Stimulated activated CD8-positive, alpha-beta memory T cell treated with anti-CD3 and anti-CD28 coated beads, Interleukin-7, amount 100 ng/mL, for 24 hours (primary cell): ENCODE measurements at places on chromosomes 5 and 9.

DNA sequence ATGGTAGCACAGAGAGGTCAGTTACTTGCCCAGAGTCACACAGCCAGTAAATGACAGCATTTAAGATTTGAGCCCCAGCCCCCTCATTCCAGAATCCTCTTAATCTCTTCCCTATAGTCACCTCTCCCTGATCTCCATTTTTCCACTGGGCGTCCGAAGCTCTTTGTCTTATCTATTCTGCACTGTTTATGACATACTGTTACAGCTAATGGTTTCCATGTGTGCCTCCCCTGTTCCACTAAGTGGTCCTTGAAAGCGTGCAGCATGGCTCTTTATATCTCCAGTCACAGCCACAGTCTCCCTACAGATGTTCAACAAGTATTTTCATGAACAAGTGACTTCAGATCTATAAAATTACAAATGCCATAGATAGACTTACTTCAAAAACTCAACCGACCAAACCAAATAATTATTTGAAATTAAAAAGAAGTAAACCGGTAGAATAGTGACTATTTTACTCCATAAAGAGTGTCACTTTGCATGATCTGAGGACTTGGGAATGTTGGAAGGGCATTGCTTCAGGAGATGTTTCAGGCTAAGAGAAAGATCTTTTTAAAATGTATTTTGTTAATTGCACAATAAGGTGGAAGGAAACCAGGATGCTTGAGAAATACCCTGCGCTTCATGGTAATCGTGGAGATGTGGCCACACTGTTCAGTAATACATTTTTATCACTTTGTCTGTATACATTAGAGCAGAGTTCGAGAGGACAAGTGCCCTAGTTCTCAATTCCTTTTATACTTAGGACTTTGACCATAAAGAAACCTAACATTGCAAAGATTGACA is 237.2 kb downstream of the FBXL7 start:
- no peak for DNase-seq

DNA sequence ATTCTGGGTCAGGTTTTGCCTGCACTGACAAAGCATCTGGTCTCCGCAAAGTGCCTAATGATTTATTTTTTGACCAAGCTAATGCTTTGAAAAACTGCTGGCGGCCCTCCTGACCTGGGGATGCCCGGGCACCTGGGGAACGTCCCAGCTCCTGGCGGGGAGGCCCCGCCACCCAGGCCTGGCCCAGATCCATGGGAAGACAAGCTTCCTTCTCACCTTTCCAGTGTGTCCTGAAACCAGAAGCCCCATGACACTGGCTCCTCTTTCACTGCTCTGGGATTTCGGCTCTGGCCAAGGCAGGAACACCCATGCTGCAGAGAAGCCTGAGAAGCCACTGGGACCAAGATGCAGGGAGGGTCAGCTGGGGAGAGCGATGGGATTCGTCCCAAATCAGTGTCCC is 144.1 kb downstream of the SEC61B start:
- no peak for DNase-seq

- no peak for DNase-seq
Observed at GRCh38 chr5:74250304-74251102, 390.0 kb downstream of the ENC1 start.

DNA sequence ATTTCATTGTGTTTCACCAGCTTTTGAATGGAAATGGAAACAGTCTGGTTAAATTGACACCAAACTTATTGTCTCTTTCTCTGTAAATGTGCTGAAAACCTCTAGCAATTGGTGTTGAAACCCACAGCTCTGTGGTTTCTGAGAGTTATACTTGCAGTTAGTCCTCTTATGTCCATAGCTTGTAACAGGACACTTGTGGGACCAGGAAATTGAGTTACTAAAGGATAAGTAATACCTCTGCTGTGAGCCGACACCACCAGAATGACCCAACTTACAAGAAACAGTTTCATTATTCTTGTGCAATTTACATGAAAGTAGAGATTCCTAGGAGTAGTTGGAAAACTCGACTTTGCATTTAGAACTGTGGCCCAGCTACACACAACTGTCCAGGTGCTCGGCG is 191.5 kb downstream of the CFAP90 start:
- no peak for DNase-seq

GRCh38 chr9:101443364-101443771 is 7.8 kb upstream of the ALDOB start:
- no peak for DNase-seq

GRCh38 chr5:136276946-136277345 is 84.0 kb upstream of the SMIM32 start:
- no peak for DNase-seq

DNA sequence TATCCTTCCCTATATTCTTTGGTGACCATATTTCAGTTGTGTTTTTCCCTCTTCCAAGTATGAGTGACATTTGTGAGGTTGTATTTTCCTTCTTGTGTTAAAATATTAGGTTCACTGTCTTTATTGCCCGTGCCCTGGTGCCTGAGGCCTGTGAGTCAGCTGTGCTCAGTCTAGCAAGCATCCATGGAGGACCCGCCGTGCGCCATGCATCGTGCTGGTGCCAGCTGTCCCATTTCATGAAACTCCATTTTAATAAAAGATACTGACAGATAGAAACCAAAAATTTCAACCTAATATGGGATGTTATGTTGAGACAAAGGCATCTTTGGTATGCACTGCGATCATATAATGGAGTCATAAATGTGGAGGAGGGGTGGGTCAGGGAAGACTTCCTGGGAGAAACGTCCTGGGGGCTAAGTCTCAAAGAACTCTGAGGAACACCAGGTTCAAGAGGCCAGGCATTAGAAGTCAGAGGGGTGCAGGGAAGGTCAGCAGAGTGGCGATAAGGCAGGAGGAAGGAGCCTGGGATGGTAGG is 34.0 kb upstream of the FGF1 start:
- no peak for DNase-seq
